ENCODE measurements at places on chromosomes 1 and 21.

- DNase-seq, result no peak
These were observed 16.9 kb downstream of the MTF2 start for GRCh38 chr1:93095804-93096585.

GRCh38 chr1:208534599-208534897, 290.4 kb upstream of the PLXNA2 start:
- no peak for DNase-seq

DNA sequence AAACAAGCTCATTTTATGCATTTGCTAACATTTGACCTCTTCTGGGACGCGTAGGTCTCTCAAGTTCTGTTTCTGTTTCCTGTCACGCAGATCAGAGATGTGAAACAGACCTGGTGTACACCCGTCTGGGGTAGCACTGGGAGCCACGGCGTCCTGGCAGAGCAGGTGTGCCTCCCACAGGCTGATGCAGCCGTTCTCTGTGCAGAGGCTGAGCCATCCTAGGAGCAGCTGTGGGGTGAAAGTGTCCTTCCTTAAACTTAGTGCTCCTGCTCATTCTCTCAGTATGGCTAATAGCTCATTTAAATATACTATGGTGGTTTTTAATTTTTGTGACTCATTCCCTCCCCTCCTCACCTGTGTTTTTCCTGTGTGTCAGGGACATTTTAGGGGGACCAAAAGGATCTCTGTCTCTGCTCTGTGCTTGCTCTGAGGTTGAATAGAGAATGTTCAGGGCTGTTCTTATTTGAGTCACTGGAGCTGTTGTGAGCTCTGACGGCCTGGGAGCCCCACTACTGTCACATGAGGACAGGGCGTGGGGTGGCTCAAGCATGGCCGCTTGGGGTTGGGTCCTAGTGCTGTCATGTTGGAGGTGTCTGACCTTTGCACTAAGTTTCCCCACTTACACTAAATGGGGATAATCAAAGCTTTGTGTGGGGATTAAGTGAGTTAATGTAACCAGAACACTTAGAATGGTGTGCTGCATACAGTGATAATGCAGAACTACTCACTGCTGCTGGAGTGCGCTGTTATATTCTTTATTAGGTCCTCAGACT, 43.0 kb downstream of the GALNT2 start:
- peak; percentile 83 for DNase-seq

DNA sequence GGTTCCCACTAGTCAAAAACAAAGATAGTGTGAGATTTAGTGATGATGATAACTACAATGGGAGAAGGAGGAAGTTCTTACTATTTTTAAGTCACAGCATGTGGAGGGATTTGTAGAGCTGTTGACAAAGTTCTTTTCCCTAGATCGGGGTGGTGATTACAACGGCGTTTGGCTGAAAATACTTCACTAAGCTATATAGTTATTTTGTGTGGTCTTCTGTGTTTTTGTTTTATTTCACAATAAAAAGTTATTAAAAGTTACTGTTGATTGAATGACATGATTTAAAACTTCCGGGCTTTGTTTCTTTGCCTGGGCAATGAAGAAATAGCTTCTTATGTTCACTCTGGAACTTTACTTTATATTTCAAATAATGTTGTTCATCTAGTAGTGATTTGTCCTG, 47.3 kb upstream of the SSX2IP start:
- no peak for DNase-seq

GRCh38 chr1:71222668-71223067, 141.8 kb upstream of the ZRANB2 start:
- no peak for DNase-seq

- DNase-seq, result peak; percentile 48
These were observed 202.1 kb upstream of the SGIP1 start for GRCh38 chr1:66331658-66332547.

DNA sequence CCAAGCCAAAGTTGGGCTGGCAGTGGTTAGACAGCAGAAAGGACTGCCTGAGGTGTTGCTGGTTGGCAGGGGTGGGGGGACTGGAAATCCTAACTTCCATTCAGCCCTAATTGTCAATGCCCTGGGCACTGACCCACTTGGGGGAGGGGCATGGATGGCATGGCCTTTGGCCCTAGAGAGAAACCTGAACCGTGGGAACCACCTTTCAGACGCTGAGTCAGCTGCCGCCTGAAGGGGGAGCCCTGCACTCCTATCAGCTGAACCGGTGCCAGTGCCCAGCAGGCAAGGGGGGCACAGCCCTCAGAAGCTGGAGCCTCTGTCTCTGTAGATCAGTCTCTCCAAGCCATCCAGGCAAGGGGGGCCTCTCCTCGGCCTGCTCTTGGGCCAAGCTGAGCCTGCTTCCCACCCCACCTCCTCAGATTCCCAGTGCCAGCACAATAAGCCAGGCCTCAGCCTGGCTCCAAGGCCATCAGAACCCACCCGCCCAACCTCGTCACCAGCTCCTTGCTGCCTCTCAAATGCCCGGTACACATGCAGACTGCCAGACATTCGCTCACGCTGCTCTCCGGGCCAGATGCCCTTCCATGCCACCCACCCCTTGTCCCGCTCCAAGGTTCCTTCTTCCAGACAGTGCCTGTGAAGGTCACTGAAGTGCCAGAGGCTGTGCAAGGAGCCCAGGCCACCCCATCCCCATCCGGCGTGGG, 11.6 kb downstream of the TINAGL1 start:
- peak; percentile 53 for DNase-seq

DNA sequence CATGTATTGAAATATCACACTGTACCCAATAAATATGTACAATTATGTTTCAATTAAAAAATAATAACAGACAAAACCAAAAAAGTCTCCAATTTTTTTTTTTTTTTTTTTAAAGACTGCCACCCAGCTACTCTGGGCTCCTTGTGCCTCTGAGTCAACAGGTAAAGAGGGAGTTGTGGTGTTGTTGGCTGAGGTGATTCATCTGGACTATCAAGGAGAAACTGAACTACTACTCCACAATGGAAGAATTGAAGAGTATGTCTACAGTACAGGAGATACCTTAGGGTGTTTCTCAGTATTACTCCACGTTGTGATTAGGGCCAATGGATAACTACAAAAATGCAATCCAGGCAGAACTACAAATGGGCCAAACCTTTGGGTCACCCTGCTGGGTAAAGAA, 67.9 kb downstream of the SCMH1 start:
- DNase-seq, result no peak

GRCh38 chr1:205939690-205940330, 3.4 kb downstream of the SLC26A9 start:
- DNase-seq, result no peak

DNA sequence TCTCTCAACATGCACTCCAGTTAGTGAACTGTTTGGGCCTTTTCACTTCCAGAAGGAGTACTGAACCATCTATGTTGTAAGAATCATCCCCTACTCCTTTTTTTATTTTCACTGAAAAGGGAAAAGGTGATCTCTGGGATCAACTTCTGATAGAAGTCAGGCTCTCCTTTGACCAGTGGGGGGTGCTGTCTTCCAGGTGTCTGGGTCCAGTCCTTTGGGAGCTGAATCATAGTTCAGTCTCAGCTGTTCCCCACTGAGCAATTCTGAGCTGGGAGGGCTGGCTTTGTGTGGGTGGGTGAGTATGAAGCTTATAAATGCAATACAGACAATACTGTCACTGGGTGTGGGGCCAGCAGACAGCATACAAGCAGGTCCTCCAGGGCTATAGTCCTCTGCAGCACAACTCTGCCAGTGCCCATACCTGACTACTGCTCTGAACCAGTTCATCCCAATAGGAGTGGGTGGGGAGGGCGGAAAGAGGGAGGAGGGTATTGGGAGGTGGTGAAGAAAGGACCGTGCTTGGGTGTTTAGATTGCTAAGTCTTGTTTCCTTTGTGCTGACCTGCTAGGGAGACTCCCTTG, 12.5 kb upstream of the SARS1 start:
- peak; percentile 64 for DNase-seq

DNA sequence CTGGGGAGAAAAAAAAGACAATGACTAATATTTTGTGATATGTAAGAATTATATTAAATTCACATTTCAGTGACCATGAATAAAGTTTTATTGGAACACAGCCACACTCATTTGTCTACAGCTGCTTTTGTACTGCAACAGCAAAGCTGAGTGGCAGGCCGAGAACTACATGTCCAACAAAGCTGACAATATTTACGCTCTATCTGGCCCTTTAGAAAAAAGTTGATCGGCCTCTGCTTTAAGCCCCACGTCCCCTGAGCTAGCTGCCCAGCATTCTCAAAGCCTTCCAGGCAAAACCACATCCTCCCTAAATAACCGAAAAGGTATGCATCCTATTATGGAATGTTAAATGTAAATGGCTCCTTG, 8.6 kb downstream of the SLC2A1 start:
- no peak for DNase-seq

- no peak for DNase-seq
These were observed 17.1 kb downstream of the OSCP1 start for GRCh38 chr1:36433102-36433501.

DNA sequence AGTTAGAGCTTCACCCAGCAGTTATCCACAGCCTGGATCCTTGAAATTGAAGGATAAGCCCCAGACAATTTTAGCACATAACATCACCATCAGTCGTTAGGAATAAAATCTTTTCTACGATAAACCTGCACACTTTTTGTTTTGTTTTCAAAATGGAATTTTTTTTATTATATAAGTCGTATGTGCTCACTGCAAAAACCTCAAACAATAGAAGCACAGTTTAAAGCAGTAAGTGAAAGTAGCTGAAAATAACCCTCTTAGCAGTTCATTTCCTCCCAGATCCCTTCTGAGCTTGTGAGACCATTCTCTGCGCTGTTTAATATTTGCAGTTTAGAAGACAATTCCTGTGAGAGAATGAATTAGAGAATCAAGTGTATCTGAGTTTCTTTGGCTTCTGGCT, 38.3 kb downstream of the ELK4 start:
- DNase-seq, result no peak

DNA sequence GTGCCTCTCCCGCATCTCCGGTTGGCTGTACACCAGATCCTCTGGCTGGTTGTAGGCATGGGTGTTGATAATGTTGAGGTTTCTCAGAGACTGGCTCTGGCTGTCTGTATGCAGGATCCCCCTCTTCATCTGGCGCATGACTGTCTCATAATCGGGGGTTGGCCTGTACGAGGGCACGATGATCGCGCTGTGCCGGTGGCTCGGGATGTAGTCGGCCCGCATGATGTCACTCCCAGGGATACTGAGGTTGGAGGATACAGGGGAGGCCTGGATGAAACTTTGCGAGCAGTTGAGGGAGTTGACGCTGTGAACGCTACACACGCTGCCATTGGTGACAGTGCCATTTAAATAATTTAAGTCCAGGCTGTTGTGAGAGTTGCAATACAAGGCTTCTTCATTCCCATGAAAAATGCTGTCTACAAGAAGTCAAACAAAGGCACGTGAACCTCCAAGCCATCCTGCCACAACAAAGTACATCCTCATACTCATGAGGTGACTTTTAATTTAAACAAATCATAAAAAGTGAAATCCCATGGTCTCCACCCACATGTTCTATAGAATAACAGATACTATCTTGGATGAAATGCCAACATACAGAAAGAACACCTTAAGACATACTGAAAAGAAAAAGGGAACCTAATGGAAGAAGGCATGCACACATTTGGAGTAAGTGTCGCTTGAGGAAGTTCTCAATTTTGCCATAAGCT, 103.6 kb downstream of the SMYD2 start:
- DNase-seq, result no peak

DNA sequence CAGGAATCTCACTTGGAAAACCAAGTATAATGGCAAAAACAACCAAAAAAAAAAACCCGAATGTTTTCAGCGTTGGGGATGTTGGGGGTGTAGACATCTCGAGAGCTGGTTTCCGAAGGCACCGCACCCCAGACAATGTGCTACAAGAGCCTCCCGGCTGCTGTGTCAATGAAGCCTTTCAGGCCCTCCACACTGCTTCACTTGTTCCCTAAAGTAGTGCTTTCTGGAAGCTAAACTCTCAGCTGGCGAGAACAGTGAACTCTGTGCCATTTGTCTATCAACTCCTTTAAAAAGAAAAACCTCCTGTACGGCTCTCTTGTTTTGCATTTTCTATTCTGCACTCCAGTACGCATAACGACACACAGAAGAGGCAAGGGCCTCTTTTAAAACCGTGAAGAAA, 32.5 kb downstream of the PLEKHO1 start:
- no peak for DNase-seq

DNA sequence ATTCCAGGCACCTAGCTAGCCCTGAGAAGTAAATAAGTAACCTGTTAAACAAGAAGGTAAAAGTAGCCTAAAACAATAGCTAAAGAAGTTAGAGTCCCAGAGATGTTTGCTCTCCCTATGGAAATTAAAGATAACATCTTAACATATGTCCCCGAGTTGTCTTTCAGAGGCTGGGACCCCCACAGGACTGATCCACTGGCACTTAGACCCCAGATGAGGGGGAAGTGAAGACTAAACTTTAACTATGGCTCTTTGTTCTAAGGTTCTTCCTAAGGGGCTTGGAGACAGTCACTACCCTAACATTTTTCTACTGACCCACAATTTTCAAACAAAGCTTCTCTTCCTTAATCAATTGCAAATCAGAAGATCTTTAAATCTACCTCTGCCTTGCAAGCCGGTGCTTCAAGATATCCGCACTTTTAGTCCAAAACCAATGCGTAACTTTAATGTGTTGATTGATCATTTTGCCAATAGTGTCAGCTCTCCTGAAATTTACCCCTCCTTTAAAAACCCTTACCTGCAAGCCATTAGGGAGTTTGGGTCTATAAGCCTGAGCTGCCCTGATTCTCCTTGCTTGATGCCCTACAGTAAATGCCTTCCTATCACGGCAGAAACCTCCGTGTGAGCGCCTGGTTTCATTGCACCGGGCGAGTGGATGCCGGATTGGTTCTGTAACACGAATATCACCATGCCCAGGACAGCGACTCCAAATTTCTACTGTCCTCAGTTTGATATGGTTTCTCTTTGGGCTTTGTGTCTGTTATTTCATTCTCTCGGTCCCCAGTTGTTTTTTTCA, 404.4 kb downstream of the SIPA1L2 start:
- DNase-seq, result no peak

DNA sequence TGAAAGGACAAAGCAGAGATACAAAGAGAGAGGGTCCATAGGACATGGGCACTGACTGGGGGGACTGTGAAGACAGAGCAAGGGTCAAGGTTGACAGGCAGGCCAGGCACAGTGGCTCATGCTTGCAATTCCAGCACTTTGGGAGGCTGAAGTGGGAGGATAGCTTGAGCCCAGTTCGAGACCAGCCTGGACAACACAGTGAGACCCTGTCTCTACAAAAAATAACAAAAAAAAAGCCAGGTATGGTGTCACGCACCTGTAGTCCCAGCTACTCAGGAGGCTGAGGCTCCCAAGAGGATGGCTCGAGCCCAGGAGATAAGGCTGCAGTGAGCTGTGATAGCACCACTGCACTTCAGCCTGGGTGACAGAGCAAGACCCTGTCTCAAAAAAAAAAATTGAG, 4.4 kb downstream of the CASP9 start:
- no peak for DNase-seq

- DNase-seq, result no peak
These were observed 50.7 kb downstream of the HLCS start for GRCh38 chr21:36915696-36916245.

DNA sequence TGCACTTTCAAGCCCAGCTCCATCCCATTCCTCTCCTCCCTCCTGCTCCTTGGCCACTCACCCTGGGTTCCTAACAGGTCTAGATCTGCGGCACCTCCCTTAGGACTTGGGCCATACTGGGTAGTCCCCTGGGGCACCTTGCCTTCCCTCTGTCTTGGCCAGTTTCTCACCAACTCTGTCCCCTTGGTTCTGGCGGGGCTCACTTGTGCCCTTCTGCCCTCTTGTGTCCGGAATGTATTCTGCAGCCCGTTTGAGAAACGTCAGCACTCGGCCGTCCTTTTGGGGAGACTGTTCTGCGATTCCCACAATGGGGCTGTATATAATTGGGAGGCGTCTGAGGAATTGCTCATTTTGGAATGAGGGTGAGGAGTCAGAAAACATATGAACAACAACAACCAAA, 162.4 kb downstream of the ZSCAN20 start:
- peak; percentile 27 for DNase-seq

- no peak for DNase-seq
These were observed 50.1 kb downstream of the CRP start for GRCh38 chr1:159664247-159664646.
